BJ (cell line): ENCODE measurements at places on chromosomes 4 and X. TPM values are rescaled to one million over a fixed set of nuclear protein-coding genes. Genes with fewer than 3 reads are reported as not detected.

ASB11 gene
- polyA plus RNA-seq, result not detected in 2 replicates

SORCS2 gene
- 0.59 and 0.63 TPM in 2 replicates for polyA plus RNA-seq

DCAF8L2 gene
- not detected in 2 replicates for polyA plus RNA-seq

ZCCHC12 gene
- not detected in 2 replicates for polyA plus RNA-seq

GRCh38 chr4:77084019-77084639 lies 8.3 kb upstream of the CCNI start:
- no peak for DNase-seq
